ENCODE measurements at places on chromosomes 13 and 19. TPM values are rescaled to one million over a fixed set of nuclear protein-coding genes. Genes with fewer than 3 reads are reported as not detected.

GRCh38 chr19:42628411-42629140 is 33.9 kb upstream of the CEACAM8 start:
- DNase-seq: no peak

TCF3 gene
- 40.4 TPM for total RNA-seq

- DNase-seq: peak; percentile 79
These were observed at the start of gene MIR17HG for GRCh38 chr13:91347202-91347995. MIR17HG (plus strand) TSS chr13:91347687.

DNA sequence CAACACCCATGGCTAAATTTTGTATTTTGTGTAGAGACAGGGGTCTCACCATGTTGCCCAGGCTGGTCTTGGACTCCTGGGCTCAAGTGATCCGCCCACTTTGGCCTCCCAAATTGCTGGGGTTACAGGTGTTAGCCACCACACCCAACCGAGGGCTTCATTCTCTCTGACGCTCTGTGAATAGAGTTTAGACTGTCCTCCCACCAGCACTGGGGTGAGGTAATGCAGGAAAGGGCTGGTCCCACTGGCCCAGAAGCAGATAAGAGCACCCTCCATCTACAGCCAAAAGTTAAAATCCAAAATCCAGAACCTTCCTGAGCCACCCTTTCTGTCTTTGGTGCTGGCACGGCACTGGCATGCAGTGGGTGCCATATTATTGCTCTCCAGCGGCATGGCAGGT is 31.8 kb upstream of the HOMER3 start:
- no peak for DNase-seq

ZNF563 gene
- total RNA-seq: 3.9 TPM
